ENCODE measurements at places on chromosomes 1 and 21.

DNA sequence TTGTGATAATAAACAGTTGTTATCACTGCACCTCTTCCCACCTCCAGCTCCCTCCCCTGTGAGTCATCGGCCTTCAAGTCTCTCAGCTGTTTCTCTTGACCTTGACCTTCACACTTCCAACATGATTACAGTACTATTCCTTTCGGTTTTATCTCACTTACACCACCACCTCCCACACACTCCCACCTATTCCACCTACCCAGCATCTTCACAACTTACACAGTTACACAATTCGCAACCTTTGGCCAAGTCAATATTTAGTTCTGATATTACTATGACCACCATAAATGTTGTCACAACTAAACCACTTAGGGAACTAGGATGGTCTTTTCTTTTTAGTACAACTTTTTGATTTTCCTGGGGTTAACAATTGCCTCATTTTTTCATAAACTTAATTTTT lies 60.2 kb downstream of the RIPK4 start:
- DNase-seq, result no peak

DNA sequence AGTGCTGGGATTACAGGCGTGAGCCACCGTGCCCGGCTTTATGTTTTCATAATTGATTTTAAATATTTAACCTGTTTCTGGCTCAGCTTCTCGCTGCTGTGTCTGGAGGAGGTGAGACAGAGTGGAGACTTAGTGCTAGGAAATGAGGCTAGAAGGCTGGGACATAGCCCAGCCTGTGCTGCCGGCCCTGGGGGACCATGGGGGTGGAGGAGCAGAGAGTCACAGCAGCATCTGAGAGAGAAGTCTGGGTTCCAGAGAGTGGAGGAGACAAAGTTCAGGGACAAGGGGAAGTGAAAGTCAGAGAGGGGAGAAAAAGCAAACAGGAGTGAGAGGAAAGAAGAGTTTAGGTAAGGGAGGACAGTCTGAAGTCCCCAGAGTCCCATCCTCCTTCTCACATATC lies 71.9 kb downstream of the LHX9 start:
- DNase-seq, result no peak

DNA sequence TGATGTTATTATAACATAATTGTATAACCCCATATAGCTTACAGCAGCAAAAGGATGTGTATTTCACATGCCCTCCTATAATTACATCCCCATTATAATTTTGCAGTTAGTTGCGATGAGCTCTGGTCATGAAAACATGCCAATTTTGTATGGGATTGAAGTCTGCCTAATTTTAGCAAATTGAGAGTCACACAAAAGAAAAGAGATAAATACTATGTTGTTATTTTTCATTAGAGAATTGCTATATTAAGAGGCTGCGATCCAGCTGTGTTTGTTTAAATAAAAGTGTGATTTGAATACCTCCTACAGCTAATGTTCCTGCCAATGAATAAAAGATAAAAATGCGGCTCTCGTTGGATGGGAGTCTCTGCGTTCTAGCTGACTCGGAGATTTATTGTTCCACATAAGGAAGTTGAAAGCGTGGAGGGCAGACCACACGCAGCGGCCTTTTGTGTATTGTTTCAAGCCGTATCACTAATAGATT lies 461.0 kb upstream of the NFIA start:
- DNase-seq, result no peak

GRCh38 chr1:48830715-48831114 lies 54.0 kb upstream of the BEND5 start:
- no peak for DNase-seq

DNA sequence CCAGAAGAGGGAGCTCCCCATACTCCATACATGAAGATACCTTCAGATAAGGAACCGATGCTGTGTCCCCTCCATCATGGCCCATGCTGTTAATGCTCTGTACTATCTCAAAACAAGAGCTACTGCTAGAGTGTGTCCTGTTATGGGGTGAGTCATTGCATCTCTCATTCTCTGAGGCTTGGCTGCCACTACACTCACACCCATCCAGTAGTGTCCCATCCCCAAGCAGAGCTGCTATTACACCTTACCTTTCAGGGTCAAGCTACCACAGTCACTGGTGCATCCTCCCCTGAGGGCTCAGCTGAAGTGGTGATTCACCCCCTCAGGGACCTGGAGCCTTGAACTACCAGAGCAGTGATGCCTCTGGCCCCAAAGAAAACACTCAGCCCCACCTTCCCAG lies 198.5 kb downstream of the PLA2G4A start:
- DNase-seq, result no peak

- DNase-seq, result peak; percentile 7
These were observed 39.6 kb downstream of the KCTD3 start for GRCh38 chr1:215606564-215607168.

DNA sequence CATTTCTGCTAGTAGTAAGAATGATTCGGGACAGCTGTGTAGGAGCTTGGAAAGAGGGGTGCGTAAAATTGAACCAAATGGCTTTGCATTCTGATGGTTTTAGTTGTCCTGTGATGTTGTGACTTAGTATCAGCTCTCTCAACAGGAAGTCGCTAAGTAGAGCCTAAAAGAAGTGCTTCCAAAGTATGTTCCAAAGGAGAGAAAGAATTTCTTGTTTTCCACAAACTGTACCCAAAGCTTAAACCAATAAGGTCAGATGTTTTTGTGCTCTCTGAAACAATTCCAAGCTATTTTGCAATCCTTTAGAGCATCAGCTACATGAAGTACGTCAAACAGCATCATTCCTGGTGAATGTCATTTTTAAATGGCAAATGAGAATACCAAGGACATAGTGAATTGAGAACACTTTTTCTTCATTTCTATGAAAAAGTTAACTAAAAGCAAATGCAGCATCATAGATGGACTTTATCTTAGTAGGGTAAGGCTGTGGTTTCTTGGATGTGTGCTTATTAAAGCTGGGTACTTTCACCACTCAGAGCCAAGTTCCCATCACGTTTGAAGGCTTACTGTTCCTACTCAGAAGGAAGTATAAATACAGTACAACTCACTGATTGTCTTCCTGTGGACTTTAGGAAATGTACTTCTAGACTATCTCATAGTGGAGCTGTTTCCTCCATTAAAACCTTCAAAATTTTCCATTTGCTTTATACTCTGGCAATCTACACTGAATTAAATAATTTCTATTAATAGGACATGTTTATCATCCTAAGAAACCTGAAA lies 148.6 kb downstream of the C1orf21 start:
- no peak for DNase-seq

DNA sequence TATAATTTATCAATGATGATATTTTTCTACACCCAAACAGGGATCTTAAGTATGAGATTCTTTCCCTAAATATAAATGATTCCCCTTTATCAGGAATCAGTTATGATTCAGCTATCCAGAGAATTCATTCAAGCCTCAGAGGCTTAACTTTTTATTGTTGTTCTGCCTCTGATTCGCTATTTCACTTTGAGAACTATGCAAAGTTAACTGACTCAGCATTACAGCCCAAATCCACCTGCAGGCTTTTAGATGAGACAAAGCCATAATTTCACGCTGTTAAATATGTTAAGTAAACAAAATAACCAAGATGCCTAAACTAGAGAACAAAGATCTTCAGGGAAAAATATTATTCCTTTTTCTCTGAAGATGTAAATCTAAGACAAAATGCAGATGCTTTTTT lies 8.5 kb downstream of the SCYL3 start:
- no peak for DNase-seq

DNA sequence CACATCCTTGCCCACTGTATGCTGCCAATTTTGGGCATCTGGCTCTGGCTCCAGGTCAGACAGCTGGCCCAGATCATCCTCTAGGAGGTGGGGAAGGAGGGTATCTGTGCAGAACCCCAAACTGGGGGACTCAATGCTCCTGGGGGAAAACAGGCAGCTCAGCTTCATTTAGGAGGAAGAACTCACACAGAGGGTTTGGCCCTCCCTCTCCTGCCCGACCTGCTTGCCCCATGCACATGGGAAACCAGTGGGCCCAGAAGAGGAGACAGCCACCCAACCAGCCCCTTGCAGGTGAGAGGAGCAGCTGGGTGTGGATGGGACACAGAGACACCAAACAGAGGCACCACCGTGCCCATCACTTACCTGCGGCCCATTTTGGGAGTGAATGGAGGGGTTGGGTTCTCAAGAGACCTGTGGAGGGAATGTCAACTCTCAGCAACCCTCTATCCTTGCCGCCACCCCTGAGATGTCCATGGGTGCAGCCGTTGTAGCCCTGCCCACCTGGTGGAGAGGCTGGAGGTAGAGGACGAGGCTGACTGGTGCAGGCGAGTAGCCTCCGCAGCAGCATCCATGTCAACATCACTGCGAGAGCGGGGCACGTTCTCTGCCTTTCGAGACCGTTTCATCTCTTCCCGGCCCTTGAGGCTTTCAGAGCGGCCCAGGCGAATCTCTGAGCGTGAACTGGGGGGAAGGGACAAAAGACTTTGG lies 27.5 kb downstream of the LRRC71 start:
- DNase-seq, result no peak

DNA sequence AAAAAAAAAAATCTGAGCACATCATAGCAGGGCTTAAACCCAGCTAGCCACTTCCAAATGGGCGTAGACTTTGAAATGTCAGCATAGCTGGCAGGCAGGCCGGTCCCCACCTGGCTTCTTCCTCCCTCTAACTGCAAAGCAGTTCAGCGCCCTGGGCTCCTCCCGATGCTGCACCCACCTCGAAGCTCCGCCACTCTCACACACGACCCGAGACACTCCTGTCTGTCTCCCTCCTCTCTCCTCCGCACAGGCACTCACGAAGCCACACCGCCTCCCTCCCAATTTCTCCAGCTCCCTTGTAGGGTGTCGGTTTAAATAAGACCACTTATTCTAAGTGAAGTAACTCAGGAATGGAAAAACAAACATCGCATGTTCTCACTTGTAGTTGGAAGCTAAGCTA lies 301.3 kb downstream of the NPHP4 start:
- DNase-seq, result no peak

DNA sequence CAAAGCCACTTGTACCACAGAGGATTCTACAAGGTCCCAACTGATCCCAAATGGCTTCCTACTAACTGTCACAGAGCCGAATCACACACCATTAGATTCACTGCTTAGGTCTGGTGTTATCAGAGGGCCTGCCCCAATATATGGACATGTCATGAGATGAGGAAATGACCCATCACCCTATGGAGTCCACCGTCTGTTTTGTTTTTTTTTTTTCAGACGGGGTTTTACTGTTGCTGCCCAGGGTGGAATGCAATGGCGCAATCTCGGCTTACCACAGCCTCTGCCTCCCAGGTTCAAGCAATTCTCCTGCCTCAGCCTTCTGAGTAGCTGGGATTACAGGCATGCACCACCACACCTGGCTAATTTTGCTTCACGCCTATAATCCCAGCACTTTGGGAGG lies 83.8 kb upstream of the ETS2 start:
- no peak for DNase-seq

- DNase-seq, result no peak
These were observed 40.2 kb upstream of the SLC6A9 start for GRCh38 chr1:44071461-44071860.

- DNase-seq, result no peak
These were observed 59.5 kb downstream of the PTGS2 start for GRCh38 chr1:186620566-186621350.

DNA sequence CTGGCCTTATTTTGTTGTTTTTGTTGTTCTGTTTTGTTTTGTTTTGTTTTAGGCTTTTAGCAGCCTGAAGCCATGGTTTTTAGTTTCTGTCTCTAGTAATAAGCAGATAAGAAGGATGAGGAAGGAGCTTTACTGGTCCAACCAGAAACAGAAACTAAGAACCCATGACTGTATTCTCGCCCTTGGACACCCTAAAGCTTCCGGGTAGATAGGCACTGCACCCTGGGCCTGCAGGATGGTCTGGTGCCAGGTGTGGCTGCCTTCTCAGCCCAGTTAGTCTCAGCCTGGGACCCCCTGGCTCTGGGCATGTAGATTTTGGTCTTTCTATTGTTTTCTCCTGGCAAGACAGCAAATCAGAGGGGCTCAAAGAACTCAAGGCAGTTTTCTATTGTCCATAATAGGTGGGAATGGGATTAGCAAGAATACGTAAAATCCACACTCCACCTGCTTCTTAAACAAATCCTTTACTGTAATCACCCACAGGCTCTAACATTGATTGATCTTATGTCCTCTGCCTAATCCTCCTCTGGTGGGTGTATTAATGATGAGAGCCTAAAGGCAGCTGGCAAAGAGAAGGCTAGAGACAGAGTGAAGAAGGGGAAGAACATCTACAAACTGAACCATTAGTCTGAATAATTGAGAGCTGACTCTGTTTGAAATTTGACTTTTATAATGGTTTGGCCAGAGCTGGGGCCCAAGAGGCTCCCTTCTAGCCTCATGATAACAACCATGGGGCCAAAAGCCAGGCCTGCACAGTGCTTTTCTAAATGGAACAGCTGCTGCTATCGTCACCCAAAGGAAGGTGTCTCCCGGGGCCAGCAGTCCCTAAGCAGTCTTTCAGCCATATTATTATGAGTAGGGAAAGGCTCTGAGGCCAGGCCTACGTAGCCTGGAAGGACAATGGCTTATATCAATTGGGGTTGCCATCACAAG lies 106.8 kb upstream of the ATP1A1 start:
- peak; percentile 93 for DNase-seq

- DNase-seq, result no peak
These were observed 469.6 kb upstream of the NFIA start for GRCh38 chr1:60612790-60613189.

GRCh38 chr21:31592963-31593560 lies 66.4 kb upstream of the SOD1 start:
- DNase-seq, result no peak

GRCh38 chr1:3863231-3863935 lies 6.1 kb downstream of the DFFB start:
- no peak for DNase-seq

DNA sequence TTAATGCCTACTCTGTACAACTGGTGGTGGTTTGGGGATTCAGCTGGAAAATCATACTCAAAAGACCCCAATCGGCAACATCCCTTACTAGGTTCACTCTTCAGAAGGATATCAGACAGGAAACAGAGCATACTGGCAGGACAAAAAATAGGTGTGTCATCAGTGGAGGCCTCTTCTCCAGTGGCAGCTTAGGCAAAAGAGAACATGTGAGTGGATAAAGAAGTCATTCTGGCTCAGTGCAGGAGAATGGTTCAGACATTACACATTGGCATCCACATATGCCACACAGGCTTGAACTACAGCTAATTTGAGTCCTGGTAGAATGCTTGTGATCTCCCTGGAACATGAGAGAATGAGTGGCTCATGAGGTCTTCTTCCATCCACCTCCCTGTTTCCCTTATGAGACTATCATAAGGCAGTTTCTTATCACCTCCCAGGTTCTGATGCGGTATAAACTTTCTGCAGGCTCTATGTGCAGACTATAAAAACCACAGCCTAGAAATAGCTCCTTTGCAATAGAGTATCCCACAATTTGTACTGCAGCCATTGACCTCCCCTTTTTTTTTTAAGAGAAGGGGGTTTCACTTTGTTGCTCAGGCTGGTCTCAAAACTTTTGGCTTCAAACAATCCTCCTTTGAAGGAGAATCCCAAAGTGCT lies 24.7 kb downstream of the VAMP4 start:
- no peak for DNase-seq

- DNase-seq, result no peak
These were observed 5.0 kb upstream of the ENO1 start for GRCh38 chr1:8883491-8883890.

GRCh38 chr1:171715813-171716251 lies 26.0 kb downstream of the VAMP4 start:
- no peak for DNase-seq

GRCh38 chr1:68819190-68819829 lies 322.4 kb upstream of the DEPDC1 start:
- DNase-seq, result peak; percentile 28

GRCh38 chr1:172931761-172932160 lies 119.0 kb downstream of the TNFSF18 start:
- no peak for DNase-seq

Measured in NCI-H524 (cell line).